Testis (tissue), 5 donors: ENCODE measurements at places on chromosomes 7 and 10.

DNA sequence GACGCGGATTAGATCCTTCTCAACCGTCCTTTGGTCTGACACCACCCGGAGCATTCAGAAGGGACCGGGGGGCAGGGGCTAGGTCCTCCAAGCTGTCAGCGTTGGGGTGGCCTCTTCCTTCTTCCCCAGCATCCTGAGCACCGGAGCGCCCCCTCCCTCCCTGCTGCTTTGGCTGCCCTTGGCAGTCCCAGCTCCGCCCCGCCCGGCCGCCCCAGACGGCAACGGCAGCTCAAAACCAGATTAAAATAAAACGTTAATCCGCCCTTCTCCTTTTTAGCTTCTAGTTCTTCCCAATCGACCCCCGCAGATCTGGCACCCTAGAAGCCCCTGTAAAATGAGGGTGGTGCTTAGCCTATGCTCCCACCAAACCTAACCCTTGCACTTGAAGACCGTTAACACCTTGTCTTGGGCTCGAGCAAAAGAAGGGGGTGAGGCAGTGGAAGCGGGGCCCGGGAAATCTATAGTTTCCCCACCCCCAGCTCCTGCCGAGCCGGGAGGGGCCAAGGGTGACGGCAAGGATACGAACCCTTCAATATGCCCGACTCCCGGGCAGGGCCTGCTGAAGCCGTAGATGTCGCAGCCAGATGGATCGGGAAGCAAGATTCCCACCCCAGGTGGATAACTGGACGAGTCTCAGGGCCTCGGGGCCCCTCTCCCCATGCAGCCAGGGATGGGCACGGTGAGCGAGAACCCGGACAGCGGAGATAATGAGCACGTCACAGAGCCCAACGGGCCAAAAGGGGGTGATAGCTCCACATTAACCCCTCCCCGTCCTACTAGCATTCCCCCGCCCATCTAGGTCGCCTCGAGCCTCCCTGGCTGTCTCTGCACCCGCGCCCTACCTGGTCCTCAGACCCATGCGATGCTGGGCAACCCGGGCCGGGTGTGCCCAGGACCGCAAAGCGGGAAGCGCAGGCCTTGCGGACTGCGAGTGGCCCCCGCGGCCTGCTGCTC, 169.7 kb downstream of the NRF1 start:
- no peak for DNase-seq

- DNase-seq = no peak
Observed at GRCh38 chr7:149473251-149473650, 12.4 kb upstream of the ZNF777 start.

DNA sequence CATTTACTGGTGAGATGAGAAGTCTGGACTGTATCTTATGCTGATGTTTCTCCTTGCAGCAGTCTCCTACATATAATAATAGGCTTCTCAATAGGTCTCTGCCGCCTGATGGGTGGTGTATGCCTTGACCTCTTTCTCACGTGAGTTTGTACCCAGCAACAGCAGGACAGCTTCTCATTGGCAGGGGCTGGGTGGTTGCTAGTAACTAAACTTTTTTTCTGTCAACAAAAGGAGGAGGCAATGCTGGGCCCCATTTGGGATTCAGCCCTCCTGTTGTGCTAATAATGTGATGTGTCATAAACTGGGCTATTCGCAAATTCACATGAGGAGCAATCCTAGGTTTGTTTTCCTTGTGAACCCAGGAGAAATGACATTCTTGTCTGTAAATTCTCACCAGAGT, 533.6 kb downstream of the GATA3 start:
- no peak for DNase-seq

GRCh38 chr10:91976317-91977051, 52.9 kb downstream of the BTAF1 start:
- DNase-seq = no peak

- no peak for DNase-seq
Observed at GRCh38 chr10:133275684-133276092, 980 bp downstream of the ADAM8 start.

DNA sequence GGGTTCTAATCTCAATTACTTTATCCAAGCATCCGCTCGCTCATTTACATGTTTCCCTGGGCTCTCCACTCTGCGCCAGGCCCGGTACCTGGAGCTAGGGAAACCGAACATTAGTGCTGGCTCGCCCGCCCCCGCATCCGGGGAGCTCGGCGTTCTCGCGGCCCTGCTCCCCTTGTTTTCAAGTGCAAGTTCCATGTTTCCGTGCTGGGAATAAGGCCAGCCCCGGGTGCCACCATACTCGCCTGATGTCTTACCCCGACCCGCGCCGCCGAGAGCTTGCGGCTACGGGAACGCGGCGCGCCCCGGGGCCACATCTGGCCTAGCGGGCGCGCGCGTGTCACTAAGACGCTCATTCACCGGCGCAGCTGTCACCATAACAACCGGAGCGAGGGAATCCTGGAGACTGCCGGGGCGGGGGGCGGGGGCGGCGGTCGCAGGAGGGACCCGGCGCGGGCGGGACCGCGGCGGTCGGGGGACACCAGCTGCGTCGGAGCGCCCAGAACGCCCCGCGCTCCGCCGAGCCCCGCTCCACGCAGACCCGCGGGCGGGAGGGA, at the start of gene NEURL1:
Gene NEURL1 (plus strand): TSS at position 344 of the 554 bp plus-strand sequence. CDS start 683 bp downstream, outside the sequence.
- DNase-seq = peak; percentile 72

DNA sequence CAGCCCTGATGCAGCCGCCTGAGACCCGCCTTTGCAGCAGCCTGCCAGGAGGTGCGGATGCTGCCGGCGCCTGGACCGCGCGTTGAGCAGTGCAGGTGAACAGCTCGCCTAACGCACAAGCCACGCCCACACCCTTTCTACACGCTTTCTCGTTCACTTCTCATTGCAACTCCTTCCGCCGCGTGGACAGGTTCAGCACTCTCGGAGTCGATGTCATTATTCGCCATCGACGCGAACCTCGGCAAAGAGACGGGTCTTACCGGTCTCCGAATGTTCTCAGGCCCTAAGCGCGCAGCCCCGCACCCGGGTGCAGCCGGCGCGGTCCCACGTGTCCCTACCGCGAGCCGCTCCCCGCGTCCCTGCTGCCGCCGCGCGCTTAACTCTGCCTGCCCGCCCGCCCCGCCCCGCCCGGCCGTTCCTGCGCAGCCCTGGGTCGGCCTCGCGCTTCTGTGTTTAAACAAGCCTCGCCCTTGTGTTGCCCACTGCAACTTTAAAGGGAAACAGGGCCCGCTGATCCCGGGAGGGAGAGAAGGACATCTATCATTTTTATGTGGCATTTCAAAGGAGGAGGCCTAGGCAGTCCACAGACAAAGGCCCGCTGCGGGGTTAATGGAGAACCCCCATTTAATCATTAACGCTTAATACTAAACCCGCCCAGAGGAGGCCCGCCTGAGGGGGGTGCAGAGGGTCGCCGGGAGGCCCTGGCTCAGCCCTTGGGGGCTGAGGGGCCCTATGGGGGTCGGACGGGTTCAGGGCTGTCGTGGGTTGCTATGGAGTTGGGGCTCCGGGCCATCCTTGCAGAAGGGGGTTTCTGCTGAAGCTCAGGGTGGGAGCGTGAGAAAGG, 128.5 kb downstream of the WDR11 start:
- peak; percentile 58 for DNase-seq

DNA sequence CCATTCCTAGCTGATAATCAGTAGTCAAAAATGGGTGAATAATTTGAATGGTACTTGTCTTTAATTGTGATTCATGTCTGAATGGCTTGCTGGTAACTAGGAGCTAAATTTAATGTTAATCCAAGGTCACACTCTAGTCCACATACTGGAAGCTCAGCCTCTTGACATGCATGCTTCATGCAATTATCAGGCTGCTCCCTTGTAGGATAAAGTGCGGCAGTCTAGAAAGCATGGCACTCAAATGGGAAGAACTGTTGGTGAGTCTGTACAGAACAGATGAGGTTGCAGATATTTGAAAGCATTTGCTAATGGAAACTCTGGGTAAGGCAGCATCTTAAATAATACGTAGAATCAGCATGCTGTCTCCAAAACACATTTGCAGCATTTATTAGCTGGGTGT, 499.4 kb downstream of the AUTS2 start:
- no peak for DNase-seq

- DNase-seq = no peak
Observed at GRCh38 chr7:142319970-142320369, 62.1 kb upstream of the PRSS58 start.

DNA sequence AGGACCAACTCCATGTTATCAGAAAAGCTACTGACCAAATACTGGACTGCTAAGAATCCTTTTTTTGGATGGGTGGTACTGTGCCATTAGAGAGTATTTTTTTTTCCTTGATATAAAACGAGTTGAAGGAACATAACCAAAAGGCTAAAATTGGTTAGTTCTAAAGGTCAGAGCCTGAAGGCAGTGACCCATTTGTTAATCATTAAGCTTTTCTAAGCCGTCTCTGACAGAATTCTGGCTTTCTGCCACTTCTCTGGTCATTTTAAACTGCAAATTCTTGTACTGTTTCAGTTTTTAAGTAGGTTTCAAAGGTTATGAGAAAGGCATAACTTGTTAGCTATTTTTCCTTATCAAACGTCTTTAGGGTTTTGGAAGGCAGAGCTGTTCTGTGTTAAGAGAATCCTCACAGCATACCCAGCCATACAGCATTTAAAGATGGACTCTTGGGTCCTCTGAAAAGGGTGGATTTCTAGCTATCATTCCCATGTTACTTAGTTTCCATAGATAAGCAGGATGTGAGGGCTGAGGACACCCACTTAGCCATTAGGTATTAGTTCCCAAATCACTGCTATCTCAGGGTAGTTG, 196.8 kb downstream of the RNLS start:
- no peak for DNase-seq

GRCh38 chr10:94286901-94287300, 75.8 kb downstream of the NOC3L start:
- no peak for DNase-seq

- no peak for DNase-seq
Observed at GRCh38 chr10:77637532-77638320, at the start of gene KCNMA1. TSS of gene KCNMA1 (minus strand) at chr10:77637808.

DNA sequence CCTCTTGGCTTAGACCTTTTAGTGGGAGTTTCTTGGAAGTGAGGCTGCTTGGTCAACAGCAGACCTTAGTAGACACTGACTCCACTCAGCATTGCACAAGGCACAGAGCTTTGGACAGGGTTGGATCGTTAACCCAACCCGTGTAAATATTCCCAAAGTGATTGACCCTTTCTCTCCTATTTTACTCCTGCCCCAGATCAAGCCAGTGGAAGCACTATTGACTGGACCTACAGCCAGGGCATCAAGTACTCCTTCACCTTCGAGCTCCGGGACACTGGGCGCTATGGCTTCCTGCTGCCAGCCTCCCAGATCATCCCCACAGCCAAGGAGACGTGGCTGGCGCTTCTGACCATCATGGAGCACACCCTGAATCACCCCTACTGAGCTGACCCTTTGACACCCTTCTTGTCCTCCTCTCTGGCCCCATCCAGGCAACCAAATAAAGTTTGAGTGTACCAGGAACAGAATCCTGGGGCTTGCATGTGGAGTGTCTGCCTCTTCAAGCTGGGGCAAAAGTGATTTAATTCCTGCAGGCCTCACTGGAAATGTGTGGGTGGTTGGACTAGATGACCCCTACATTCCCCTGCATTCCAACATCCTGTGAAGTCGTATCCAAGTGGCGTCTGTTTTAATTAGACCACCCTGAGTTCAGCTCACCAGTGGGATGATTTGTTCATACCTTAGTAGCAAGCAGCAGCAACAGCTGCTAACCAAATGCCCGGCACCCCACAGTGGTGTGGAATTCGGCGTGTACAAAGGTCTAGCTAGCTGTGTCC, 7.5 kb downstream of the CPA1 start:
- DNase-seq = no peak

DNA sequence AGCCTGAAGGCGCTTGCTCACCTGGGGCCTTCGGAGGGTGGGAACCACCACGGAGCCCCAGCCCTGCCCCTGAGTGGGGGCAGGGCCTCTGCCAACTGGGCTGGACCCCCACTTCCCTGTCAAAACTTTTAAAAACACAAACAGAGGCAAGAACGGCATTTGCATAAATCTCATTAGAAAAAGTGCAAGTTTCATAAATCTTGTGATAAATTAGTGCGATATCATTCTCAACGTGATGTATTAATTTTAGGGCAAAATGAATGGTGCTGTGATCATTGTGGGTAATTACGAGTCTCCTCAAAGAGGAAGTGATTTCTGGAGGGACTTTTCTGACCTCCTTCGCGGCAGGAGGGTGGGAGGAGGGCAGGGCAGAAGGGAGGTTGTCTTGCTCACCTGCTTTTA, 98.3 kb downstream of the CDH23 start:
- DNase-seq = no peak

- peak; percentile 45 for DNase-seq
Observed at GRCh38 chr10:79188154-79188965, 119.6 kb downstream of the ZMIZ1 start.
